ENCODE measurements at places on chromosomes 6 and 20. TPM values are rescaled to one million over a fixed set of nuclear protein-coding genes. Genes with fewer than 3 reads are reported as not detected.

Gene OR2B6
- polyA plus RNA-seq, result 0.09 TPM

Gene XKR7
- polyA plus RNA-seq, result not detected

Gene GGTLC1
- polyA plus RNA-seq, result not detected

Gene IL20RA
- 0.09 TPM for polyA plus RNA-seq

Gene GTSF1L
- polyA plus RNA-seq, result not detected

Gene GMPR
- 8.2 TPM for polyA plus RNA-seq

Gene PRDM13
- not detected for polyA plus RNA-seq

Gene SNAP25
- polyA plus RNA-seq, result 5.3 TPM

Gene ULBP1
- 2.6 TPM for polyA plus RNA-seq

Gene BMP2
- polyA plus RNA-seq, result 1.6 TPM

Gene HEY2
- not detected for polyA plus RNA-seq

Gene MCHR2
- not detected for polyA plus RNA-seq

Gene ULBP3
- polyA plus RNA-seq, result 13.1 TPM

Gene PABPC1L
- 20.7 TPM for polyA plus RNA-seq

Gene OVOL2
- polyA plus RNA-seq, result not detected

Gene MEP1A
- polyA plus RNA-seq, result not detected

Gene HBS1L
- 101 TPM for polyA plus RNA-seq

Gene RFX6
- polyA plus RNA-seq, result not detected

Gene ZC2HC1B
- polyA plus RNA-seq, result not detected

Gene FGD2
- not detected for polyA plus RNA-seq

Gene TSPO2
- polyA plus RNA-seq, result not detected

Gene ASIP
- polyA plus RNA-seq, result not detected

Gene FAM209A
- 0.17 TPM for polyA plus RNA-seq

Gene NFATC2
- 0.07 TPM for polyA plus RNA-seq

Gene PROKR2
- polyA plus RNA-seq, result not detected

Gene GPSM3
- polyA plus RNA-seq, result 6.0 TPM

Gene GRIK2
- 12.8 TPM for polyA plus RNA-seq

Gene ARFGEF3
- polyA plus RNA-seq, result 0.02 TPM

Gene PHACTR1
- polyA plus RNA-seq, result not detected

Measured in AG04450 (cell line).